ENCODE measurements at places on chromosomes 4 and X. TPM values are rescaled to one million over a fixed set of nuclear protein-coding genes. Genes with fewer than 3 reads are reported as not detected.

The SLC38A5 gene
- not detected for total RNA-seq

The VSIG1 gene
- total RNA-seq = not detected

The SPANXA1 gene
- total RNA-seq = not detected

The TMEM35A gene
- total RNA-seq = 0.11 TPM

The LCORL gene
- total RNA-seq = 50.1 TPM

Measured in Karpas-422 (cell line).